ENCODE measurements at places on chromosomes 16 and 17.

- peak; percentile 60 for DNase-seq
These were observed 19.8 kb upstream of the NF1 start for GRCh38 chr17:31074772-31075555.

DNA sequence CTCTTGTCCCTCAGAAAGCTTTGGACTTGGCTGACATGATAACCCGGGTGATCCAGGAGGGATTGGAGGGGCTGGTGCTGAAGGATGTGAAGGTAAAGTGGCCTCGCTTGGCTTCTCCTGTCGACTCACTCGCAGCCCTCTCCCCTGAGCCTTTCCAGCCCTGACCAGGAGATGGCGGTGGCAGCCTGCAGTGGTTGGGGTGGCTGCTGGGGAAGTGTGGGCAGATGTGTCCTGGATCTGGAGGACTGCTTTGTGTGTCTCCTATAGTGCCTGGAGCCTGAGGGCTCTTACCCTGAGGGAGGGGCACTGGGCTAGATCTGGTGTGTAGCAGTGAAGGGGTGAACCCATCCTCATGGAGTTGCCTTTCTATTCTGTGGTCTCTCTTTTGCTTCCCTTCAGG lies 17.9 kb downstream of the LIG3 start:
- no peak for DNase-seq

GRCh38 chr17:4232168-4232813 lies 31.5 kb downstream of the ANKFY1 start:
- peak; percentile 42 for DNase-seq

DNA sequence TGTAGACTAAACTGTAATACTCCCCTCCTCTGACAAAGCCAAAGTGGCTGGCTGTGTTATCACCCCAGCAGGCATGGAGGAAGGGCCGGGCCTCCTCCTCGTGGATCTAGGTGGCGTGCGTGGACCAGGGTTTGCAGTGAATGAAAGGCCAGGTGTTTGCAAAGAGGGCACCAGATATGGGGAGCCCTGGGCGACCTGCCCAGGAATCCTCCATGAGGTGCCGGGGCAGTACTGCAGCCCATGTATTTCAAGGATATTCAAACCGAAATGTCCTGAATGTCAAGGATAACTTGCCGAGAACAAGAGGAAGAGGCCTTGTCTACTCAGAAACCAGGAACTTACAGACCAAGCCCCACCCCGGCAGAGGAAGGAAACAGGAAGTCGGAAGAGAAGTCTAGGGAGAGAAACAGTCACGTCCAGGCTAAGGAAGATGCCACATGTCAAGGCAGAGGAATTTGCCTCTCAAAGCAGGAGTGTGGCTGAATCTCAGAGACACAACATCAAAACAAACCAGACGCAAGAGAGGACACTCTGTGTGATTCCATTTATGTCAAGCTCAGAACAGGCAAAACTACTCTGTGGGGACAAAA lies 13.7 kb upstream of the OSGIN1 start:
- DNase-seq, result no peak

DNA sequence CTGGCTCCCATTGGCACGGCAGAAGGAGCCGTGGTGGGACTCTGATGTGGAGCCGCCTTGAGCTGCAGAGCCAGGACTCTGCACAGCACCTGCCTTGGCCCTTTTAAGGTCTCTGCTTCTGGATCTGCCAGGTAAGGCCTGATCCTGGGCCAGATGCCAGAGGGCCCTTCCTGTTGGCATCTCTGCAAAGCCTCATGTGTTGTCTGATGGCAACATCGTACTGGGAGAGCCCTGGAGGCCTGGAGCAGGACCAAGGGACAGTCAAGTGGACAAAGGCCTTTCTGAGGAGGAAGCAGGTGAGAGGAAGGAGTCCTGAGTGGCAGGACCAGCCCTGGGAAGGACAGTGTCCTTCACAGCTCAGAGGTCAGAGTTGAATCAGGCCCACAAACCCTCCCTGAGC lies 26.1 kb downstream of the SOCS1 start:
- no peak for DNase-seq

- DNase-seq, result no peak
These were observed 92.8 kb upstream of the TNRC6C start for GRCh38 chr17:77865716-77866115.

DNA sequence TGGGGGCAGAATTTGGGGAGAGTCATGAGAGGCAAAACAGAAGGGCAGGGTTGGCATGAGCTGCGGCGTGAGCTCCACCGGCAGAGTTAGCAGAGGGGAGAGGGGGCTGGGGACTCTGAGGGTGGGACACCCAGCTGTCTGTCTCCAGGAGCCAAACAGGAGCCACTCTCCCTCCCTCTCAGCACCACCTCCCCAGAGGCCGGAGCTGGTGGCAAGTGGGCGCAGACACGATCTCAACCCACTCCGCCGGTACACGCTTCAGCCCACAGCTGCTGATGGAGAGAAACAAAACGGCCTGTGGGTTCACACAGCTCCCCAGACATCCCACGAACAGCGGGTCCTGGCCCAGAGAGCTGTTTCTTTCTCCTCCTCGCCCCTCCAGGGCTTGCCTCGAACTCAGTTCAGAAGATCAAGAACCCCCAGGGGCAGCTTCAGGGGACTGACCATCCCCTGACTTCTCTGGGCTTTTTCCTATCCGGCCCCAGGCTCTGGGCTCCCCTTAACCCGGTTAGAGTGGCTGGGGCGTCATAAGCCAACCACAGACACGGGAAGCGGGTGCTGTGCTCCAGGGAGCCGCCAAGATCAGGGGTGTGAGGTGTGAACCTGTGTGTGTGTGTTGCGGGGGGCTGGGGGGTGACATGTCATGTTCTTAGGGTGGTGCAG lies 7.6 kb downstream of the RHBDF2 start:
- DNase-seq, result no peak

- DNase-seq, result peak; percentile 53
These were observed 76.0 kb downstream of the METRNL start for GRCh38 chr17:83155128-83156121.

DNA sequence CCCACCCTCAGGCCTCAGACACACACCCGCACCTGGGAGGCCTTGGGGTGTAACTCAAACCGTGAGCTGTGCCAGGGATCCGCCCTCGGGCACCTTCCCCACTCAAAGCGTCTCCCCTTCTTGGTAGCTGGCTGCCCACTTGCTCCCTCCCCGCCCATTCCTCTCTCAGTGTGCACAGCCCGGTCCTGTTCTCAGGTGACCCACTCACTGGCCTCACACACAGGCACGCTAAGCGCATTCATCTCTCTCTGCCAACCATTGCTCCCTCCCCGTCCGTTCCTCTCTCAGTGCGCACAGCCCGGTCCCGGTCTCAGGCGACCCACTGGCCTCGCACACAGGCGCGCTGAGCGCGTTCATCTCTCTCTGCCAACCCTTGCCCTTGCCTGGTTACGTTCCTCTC lies 20.8 kb downstream of the WDR45B start:
- no peak for DNase-seq

GRCh38 chr16:51151435-51151960 lies 428 bp upstream of the SALL1 start:
- peak; percentile 65 for DNase-seq

DNA sequence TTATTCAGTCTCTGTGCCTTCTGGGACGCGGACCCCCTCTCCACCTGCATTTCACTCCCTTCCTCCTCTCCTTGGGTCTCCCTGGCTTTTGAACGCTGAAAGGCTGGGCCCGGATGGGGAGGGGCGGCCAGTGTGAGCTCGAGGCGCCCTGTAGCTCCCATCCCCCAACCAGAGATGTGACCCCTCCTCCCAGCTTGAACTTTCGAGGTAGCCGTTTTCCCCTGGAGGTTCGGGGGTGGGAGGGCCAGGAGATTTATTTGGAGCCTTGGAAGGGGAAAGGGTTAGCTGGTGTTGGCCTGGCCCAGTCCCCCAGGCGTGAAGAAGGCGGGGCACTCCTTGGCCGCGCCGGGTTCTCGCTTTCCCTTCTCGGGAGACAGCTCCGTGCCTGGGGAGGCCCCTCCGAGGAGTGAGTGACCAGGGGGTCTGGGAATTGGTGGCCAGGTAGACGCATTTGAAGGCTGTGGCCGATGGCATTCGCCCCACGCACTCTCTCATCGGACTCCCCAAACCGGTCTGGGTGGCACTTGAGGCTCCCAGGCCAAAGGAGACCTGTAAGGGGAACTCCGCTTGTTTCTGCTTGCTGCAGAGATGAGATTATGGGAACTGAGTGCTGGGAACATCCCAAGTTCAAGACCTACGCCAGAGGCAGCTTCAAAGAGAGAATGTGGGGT lies 942 bp downstream of the LDAF1 start:
- DNase-seq, result no peak

- no peak for DNase-seq
These were observed 254.8 kb downstream of the XYLT1 start for GRCh38 chr16:17215936-17216335.

DNA sequence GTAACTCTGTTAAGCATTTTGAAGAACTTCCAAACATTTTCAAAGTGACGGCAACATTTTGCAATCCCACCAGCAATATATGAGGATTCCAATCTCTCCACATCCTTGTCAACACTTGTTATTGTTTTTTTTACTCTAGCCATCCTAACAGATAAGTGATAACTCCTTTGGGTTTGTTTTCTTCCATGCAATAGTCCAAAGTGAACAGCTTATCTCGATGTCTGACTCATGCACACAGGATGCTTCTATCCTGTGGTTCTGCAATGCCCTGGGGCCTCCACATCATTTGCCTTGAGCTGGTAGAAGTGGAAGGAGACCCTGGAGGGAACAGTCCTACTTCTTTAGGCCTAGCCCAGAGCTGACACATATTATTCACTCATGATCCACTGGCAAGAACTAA lies 13.0 kb downstream of the TLE7 start:
- DNase-seq, result no peak

DNA sequence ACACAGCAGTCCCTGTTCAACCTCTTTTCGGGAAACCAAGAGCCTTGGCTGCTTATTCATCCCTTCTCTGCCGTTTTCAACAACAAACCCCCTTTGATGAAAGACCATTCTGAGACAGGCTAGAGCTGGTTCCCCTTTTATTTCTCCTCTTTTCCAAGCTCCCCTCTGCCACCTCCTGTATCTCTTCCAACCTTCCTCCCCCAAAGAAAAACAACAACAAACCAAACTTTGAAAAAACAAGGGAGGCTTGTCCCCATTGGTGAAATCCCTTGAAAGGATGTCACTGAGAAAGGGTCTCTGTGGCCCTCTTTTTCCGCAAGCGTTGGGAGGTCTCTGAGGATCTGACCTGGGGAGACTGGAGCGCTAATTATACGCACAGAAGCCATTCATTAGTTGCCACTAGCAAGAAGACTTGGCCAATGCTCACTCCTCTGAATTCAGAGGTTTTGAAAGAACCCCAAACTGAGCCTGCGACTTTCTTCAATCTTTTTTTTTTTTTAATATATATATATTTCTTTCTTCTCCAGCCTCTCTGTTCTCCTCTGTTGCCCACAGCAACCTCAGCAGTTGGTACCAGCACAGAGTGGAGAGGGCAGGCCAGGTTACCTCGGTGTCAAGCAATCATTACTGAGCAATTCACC lies 101.4 kb downstream of the PITPNC1 start:
- no peak for DNase-seq

GRCh38 chr16:81578076-81578475 lies 133.5 kb downstream of the CMIP start:
- DNase-seq, result no peak

DNA sequence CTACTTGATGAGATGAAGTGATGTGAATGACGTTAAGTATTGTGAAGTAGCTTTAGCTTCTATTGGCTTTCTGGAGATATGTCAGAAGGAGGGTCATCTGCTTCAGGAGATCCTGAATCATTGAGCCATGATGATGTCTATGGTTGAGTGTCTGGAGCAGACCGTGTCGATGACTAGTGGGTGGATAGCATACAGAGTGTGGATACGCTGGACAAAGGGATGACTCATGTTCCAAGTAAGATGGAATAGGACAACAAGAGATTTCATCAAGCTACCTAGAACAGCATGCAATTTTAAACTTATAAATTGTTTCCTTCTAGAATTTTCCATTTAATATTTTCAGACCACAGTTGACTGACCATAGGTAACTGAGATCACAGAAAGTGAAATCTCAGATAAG lies 116.1 kb upstream of the RBBP6 start:
- DNase-seq, result no peak

- no peak for DNase-seq
These were observed 7.1 kb upstream of the PSMD3 start for GRCh38 chr17:39973496-39973895.

DNA sequence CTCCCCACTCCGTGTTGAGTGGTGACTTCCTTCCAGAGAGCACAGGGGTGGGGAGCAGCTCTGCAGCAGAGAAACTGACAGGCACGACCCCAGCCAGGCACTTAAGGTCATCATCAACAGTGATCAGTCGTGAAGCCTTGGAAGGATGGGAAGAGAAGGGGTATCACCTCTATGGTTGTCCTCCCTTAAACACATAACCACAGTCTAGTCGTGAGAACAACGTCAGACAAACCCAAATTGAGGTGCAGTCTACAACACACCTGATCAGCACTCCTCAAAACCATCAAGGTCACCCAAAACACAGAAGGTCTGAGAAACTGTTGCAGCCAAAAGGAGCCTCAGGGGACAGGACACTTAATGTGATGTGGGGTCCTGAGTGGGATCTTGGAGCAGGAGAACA lies 68.3 kb downstream of the MPRIP start:
- DNase-seq, result no peak

- DNase-seq, result no peak
These were observed 4.1 kb downstream of the RNF167 start for GRCh38 chr17:4944163-4944553.
